ENCODE measurements at places on chromosomes 11 and 22.

DNA sequence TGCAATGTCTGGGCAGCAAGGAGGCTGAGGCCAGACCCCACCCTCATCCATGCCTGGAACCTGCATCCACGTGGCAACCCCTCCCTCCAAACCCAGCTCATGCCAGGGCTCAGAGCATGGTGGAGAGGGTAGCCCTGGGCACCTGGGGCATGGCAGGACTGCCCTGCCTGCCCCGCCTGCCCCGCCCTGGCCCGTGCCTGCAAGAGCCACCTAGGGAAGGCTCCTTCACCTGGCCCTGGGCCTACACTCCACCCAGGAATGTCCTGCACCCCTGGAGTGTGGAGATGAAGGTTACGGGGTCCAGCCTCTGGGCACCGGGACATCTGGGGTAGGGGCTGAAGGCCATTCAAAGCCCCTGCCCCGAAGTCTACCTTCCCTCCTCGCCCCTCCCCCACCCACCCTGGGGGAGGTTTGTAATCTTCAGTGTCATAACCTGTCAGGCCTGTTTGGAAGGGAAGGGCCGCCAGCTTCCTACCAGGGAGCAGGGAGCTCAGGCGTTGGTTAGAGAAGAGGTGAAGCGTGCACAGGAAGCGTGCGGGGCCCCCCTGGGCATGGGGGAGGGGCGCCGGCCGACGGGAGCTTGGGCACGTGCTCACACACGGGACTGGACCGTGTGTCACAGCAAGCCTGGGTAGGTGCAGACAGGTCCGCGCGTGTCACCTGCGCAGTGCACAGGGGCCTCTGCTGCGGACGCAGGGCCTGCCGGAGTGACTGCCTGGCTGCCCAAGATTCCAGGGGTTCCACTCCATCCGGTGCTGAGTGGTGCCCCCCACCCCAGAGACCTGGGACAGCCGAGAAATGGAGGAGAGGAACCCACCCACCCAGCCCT lies 30.7 kb upstream of the TH start:
- no peak for DNase-seq

- DNase-seq = no peak
Observed at GRCh38 chr11:46118702-46119351, 2.4 kb downstream of the PHF21A start.

DNA sequence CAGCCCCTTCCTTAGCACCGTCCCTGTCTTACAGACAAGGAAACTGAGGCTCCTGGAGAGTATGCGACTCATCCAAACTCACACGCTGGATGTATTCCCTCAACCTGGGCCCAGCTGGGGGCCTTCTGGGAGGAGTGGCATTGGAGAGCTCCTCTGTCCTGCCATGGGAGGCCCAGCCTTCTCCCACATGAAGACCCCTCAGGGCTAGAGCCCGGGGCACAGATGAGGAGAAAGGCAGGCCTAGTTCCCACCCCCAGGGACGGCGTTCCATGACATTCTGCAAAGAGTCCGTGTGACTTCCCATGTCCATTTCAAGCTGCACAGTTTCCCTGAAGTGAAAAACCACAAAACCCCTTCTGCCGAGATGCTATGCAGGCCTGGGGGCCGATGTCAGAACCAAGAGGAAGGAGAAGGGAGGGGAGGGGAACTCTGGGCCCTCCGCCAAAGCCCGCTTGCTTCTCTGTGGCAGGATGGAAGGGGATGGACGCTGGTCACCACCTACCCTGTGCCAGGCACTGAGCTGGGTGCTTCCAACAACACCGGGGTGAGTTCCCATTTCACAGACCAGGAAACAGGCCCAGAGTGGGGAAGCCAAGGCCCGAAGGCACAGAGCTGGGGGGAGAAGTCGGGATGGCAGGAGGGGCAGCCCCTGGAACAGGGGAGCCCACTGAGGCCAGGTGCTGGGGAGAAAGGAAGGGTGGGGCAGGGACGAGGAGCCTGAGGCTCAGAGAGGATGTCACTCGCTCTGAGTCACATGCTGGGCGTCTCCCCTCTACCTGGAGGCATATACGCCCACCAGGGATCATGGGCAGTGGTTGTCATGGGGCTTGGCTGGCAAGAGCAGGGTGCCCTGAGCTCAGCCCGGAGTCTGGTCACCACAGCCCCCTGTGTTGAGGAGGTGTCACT lies 15.7 kb downstream of the RAC2 start:
- peak; percentile 46 for DNase-seq

DNA sequence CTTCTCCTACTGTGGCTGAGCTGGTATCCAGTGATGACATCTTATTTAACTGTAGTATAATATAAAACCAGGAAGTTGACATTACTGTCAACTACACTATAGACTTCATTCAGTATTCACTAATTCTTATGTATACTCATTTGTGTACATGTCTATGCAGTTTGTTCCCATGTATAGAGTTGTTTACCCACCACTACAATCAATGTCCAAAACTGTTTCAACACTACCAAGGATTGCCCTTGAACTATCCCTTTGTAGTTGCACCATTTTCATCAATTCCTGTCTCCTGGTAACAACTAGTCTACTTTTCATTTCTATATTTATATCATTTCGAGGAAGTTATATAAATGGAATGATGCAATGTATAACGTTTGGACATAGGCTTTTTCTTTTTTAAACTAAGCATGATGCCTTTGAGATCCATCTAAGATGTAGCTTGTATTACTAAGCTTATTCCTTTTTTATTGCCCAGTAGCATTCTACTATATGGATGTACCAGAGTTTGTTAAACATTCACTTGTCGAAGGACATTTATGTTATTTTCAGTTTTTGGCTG lies 39.2 kb downstream of the TMEM135 start:
- DNase-seq = no peak

All from iris pigment epithelial cell (primary cell).